Cardiac septum (tissue), 1 donor: ENCODE measurements at places on chromosomes 7 and 10. TPM values are rescaled to one million over a fixed set of nuclear protein-coding genes. Genes with fewer than 3 reads are reported as not detected.

DNA sequence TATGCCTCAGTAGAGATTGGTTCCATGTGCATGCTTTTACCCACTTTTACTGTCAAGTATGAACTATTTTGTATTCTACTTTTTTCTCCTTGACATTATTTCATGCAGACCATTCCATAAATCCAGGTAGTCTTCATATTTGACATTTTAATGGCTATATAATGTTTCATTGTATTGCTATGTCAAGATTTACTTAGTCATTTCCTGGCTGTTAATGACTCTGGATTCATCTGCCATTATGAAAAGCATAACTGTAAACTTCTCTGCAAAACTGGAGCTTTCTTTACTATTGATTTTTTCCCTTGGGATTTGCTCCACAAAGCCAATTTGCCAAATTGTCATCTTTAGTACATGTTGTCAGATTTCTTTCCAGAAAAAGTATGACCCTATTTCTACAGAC lies 6.8 kb upstream of the MSRB2 start:
- DNase-seq = no peak

Gene ABCB1
- total RNA-seq = 5.0 TPM

- no peak for DNase-seq
Observed at GRCh38 chr10:30502266-30503060, 68.5 kb downstream of the MAP3K8 start.

DNA sequence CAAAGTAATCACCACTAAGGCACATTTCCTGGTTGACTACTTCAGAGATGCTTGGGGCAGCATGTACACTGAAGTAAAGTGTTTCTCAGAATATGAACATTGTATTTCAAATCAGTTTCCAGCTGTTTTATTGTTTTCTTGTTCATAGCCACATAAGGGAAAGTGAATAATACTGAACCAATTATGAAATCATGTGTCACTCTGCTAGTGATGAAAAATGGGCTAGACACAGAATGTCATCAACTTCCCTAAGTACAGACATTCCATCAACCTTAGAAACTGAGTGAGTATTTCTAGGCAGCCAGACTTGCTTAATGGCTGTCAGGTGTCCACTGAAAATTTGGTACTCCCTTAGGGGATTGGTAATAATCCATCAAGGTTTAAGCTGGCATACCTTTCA lies 603.5 kb downstream of the ARL4A start:
- no peak for DNase-seq

- DNase-seq = no peak
Observed at GRCh38 chr7:83178796-83179195, 16.1 kb upstream of the PCLO start.

DNA sequence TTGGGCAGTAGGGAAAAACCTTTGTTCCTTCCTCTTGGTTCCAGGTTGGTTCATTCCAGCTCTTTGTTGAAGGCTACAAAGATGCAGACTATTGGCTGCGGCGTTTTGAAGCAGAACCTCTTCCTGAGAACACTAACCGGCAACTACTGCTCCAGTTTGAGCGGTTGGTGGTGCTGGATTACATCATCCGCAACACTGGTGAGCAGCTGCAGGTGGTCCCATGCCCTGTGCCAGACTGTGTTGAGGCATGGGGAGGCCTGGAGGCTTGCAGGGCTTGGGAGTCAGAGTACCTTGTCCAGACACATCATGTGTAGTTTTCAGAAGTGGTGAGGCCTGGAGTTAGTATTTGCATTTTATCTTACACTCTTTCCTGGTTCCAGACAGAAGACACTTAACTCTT lies 16.3 kb downstream of the PI4K2A start:
- DNase-seq = no peak

DNA sequence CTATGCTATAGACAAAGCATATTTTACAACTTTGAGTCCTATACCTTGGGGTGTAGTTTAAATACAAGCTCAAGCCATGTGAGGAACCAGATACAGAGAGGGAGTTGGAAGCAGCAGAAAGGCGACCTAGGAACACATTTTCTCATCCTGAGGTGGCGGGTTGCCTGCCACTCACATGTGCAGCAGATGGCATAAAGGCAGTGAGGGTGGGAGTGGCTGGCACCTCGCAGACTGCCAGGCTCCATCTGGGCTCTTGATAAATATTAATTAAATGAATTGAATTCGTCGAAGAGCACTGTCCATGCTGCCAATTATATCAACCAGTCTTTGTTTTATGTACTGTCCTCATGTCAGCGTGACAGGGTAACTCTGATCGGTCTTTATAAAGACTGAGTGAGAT lies 79.0 kb upstream of the SEMA3C start:
- DNase-seq = no peak

GRCh38 chr10:82071231-82071630 lies 196.2 kb downstream of the NRG3 start:
- no peak for DNase-seq

Gene CDH23
- 9.3 TPM for total RNA-seq

- DNase-seq = no peak
Observed at GRCh38 chr7:75820688-75821087, 7.1 kb upstream of the CCL24 start.

GRCh38 chr10:44771233-44771995 lies 139.7 kb upstream of the TMEM72 start:
- DNase-seq = no peak

- DNase-seq = no peak
Observed at GRCh38 chr10:91694170-91694794, 61.4 kb upstream of the PPP1R3C start.

Gene BTBD16
- total RNA-seq = not detected

Gene SCART1
- 1.0 TPM for total RNA-seq

Gene SP4
- 6.1 TPM for total RNA-seq

GRCh38 chr10:59910867-59911266 lies 4.5 kb upstream of the CCDC6 start:
- DNase-seq = no peak

GRCh38 chr7:55065511-55066229 lies 46.9 kb downstream of the EGFR start:
- DNase-seq = no peak

- DNase-seq = no peak
Observed at GRCh38 chr10:2342206-2342605, 604.9 kb upstream of the ADARB2 start.

Gene SPDYE2
- not detected for total RNA-seq

GRCh38 chr7:96658022-96658412 lies 51.6 kb downstream of the SEM1 start:
- DNase-seq = no peak

Gene WIPF3
- 11.6 TPM for total RNA-seq

DNA sequence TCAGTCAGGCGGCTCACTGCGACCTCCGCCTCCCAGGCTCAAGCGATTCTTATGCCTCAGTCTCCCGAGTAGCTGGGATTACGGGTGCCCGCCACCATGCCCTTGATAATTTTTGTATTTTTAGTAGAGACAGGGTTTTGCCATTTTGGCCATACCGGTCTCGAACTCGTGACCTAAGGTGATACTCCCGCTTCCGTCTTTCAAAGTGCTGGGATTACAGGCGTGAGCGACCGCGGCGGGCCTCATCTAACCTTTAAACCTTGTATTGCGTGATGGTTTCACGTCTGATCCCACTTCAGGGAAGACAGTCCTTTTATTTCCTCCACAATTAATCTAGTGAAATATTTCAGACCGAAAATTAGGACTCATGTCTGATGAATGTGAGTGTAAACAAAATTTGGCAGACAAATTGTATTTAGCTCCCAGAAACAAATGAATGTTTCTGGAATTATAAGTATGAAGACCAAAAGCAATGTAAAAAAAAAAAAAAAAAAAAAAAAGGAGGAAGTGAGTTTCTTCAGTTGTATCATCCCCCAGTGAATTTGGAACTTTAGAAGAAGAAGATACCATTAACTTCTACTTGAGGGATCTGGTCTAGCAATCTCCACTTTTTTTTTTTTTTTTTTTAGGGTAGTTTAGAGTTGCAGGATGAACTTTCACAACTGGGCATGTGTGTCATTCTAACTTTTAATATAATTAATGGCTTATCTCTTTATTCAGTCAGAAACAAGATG lies 1.6 kb downstream of the NUP42 start:
- no peak for DNase-seq

DNA sequence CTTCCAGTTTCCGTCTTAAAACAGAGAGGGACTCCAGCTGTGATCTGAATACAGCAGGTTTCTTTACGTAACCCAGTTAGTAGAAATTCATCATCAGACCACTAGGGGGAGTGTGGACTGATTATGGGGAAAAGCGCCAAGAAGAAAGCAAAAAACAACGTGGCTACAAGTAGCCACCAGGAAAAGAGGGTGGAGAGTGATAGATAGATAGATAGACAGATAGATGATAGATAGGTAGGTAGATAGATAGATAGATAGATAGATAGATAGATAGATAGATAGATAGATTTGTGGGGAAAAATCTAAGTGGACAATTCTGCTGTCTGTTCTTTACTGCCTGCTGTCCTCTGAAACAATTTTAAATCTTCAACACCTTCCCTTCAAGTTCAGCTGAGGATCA lies 12.7 kb upstream of the AKR1B10 start:
- DNase-seq = no peak

Gene BLNK
- 0.86 TPM for total RNA-seq

GRCh38 chr10:102646610-102647442 lies 2.5 kb downstream of the TRIM8 start:
- DNase-seq = peak; percentile 86

- no peak for DNase-seq
Observed at GRCh38 chr7:83562960-83563359, 86.0 kb downstream of the SEMA3E start.

GRCh38 chr7:38309555-38309954 lies 36.1 kb upstream of the TARP start:
- no peak for DNase-seq

DNA sequence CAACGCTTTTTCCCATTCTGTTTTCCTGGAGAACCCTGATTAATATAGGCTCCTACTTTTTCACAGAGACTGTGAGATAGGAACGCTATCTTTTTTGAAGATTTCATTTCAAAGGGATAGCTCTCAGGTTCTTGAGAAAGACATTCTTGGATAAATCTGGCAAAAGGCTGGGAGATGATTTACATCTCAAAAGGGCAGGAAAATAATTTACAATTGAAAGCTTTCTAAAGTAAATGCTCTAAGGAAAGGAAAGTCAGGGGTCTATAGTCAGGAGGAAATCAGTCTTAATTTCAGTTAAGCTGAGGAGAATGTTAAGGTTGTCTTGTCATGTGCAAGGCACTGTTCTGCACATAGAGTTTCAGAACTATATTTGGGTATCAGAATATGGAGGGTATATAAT lies 278.8 kb downstream of the KIF20B start:
- no peak for DNase-seq
